ENCODE measurements at places on chromosomes 13 and 19. TPM values are rescaled to one million over a fixed set of nuclear protein-coding genes. Genes with fewer than 3 reads are reported as not detected.

The TRAPPC6A gene
- 25.5 TPM for polyA plus RNA-seq

The INSL3 gene
- 0.26 TPM for polyA plus RNA-seq

The LINGO3 gene
- not detected for polyA plus RNA-seq

The S1PR4 gene
- polyA plus RNA-seq: 0.19 TPM

The CYP4F2 gene
- not detected for polyA plus RNA-seq

The FGF22 gene
- 0.32 TPM for polyA plus RNA-seq

The SLC17A7 gene
- polyA plus RNA-seq: 0.33 TPM

The PPP1R13L gene
- 8.9 TPM for polyA plus RNA-seq

The APOC4 gene
- not detected for polyA plus RNA-seq

The SMIM17 gene
- polyA plus RNA-seq: 1.3 TPM

The ACP7 gene
- polyA plus RNA-seq: 0.64 TPM
